ENCODE measurements at places on chromosomes 6 and 20.

- DNase-seq, result no peak
These were observed 87.8 kb downstream of the CENPW start for GRCh38 chr6:126427713-126428112.

- no peak for DNase-seq
These were observed 23.7 kb downstream of the SNRPB start for GRCh38 chr20:2446845-2447244.

GRCh38 chr6:116413357-116413756, 42.6 kb downstream of the DSE start:
- DNase-seq, result no peak

DNA sequence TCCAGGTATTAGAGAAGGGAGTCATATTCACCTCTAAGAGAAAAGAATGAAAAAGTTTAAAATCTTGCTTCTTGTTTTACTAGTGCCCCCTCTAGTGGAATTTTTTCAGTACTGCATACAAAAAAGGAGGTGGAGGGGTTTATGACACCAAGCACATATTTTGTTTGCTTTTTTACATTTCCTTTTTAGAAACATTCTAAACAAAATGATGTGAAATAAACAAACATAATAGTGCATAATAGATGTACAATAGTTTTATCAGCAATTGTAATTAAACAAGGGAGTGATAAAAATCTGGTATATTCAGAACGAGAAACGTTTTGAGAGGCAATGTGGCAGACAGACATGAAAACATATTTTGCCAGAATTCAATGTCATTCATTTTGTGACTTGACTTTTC, 111.0 kb upstream of the TFAP2D start:
- peak; percentile 10 for DNase-seq

- peak; percentile 82 for DNase-seq
These were observed 36.1 kb downstream of the PSMB1 start for GRCh38 chr6:170516783-170517616.

DNA sequence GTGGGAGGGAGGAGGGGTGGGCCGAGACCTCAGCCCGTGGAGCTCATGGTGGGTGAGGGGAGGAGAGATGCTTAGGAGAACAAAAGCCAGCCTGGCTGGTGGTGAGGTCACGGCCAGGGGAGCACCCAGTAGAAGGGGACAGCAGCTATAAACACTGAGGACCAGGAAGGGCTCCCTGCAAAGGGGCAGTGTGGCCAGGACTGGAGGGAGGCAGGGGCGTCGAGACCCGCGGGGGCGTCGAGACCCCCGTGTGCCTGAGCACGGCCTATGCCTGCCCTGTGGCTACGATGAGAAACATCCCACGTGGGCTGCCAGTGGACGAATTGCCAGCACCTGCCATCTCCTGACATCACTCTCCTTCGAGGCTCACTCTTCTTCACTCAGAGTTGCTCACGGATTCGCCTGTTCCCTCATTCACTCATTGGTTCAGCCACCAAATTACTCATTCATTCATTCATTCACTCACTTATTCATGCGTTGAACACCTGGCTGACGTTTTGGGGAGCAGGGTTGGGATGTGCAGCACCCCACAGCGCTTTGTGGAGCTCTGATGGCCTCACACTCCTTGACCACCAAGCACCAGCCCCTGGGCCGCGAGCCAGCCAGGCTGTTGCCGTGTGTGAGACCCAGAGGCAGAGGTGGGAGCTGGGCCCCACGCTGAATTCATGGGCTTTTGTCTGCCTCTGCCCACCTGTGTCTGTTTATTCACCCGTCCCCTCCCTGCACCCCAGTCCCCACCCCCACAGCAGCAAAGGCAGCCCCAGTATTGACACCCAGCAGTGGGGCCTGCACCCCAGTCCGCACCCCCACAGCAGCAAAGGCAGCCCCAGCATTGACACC, 61.2 kb upstream of the BHLHE23 start:
- DNase-seq, result no peak

Data from NCI-H2029 treated with DMSO at 0.1 percent for 48 hours (cell line).